ENCODE measurements at places on chromosomes 5 and 9.

DNA sequence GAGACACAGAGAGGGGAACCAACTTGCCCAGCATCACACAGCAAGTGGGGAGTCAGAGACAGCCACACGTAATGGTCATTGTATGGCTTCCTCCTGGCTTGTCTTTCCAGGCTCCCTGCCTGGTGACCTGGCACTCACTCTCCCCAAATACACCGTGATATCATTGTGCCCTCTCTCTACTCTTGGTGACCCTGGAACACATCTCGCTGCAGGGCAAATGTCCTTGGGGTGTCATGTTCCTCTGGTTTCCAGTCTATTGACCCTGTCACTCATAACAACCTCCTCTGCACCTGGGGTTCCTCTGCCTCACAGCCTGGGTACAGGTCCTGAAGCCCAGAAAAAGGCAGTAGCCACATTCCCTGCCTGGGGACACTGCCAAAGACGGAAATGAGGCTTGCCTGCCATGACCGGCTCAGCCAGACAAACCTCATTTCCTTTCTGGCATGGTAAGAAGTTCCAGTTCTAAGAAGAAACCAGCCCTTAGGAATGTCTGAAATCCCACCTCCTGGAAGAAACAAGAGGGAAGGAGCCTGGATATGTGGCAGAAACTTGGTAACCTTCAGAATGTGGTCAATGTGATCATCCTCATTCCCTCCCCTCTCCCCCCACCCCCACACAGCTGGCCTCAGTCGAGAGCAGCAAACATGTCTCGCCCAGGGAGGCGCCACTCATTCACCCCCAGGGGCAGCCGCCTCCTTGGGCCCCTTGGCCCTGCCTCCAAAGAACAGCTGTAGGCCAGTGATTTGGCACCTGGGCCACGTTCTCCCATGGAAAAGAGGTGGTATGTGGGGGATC lies 30.6 kb upstream of the SMU1 start:
- no peak for DNase-seq

- no peak for DNase-seq
These were observed 1.3 kb downstream of the SLC9A3 start for GRCh38 chr5:522899-523440.

DNA sequence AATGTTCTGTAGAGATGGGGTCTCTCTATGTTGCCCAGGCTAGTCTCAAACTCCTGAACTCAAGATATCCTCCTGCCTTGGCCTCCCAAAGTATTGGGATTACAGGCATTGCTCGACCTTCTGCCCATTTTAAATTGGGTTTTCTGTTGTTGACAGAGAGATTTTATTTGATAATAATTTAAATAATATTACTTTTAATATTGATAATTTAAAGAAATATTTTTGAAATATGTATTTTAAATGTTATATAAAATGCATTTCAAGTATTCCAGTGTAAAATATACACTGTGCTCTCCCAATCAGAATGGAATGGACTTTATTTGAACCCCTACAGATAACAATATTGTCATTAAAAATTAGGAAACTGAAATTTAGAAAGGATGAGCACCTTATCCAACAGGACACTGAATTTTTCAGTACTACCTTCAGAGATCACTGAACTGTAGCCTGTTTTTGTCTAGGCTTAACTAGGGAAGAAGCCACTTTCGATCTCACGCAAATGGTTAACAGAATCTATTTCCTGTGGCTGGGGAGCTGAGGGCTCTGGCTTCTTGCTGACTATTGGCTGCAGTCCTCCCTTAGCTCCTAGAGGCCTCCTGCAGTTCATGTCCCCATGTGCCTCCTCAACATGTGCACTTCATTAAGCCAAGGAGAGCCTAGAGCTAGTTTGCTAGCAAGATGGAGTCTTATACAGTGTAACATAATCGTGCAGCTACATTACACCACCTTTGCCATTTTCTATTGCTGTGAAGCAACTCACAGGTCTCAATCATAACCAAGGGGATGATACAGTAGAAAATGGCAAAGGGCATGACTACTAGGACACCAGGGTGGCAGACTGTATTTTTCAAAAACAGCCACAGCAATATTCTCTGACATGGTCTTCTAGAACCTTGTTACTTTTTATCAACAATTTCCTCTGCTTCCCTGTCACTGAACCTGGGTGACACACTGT lies 150.0 kb downstream of the CDC42SE2 start:
- no peak for DNase-seq

- DNase-seq = no peak
These were observed 188.6 kb downstream of the CYLC2 start for GRCh38 chr9:103183701-103184171.

DNA sequence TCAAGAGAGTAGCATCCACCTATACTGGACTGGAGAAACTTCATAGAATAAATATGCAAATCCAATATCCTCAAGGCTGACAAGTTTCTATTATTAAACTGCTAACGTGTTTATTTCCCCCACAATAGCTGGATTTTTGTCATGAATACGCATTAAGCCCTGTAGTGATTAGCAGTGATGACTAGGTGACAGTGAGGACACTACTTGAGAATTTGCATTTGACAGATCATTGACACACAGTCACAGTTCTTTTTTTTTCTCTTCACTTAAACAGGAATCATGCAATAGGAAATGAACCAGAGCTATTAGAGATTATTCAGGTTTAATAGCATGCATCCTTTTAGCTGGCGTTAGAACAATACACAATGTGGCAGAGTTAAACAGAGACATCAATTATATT lies 35.3 kb downstream of the MPDZ start:
- DNase-seq = no peak

DNA sequence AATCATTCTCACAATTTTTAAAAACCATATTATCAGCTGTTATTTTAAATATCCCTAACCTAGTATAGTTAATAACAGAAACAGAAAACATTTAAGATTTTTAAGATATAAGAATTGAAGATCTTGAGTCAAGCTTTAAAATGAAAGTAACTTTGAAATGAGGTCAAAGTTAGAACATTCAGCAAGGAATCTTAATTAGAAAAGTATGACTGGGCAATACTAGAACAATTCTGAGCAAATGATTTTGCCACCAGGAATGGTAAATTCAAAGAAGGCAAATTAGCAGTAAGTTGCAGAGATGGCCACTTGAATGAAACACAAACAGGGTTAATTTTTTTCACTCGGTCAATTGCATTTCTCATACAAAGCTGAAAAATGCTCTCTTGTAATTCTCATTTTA lies 117.9 kb downstream of the NXNL2 start:
- no peak for DNase-seq

DNA sequence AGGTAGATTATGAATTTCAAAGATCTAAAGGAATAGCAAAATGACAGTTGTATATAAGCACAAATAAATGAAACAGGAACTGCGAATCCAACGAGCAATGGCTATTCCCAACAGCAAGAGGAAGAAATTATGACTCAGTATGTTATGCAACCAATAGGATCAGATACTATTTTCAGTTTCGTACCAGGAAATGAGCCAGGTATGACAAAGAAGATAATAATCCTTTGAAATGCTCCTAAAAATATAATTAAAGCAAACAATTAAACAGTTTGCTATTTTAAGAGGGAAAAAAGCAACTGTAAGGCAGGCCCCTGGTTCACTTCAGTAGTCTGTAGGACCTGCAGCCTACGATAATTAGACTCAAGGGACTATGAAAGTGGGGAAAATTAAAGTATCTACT lies 58.9 kb downstream of the AUH start:
- DNase-seq = no peak
